RKO (cell line): ENCODE measurements at places on chromosomes 5 and 9.

DNA sequence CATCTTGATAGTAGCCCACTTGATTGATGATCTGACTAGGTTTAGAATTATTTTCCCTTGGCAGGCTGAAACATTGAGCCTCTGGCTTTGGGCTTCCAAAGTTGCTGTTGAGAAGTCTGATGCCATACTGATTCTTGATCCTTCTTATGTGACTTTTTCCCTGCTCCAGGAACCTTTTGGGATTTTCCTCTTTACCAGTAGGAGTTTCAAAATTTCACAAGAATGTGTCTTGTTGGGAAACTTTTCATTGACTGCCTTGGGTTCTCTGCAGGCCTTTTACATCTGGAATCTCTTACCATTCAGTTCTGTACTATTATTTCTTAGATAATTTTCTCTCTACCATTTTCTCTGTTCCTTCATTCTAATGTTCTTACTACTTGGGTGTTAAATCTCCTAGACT, 20.0 kb downstream of the STC2 start:
- DNase-seq = no peak

- DNase-seq = no peak
These were observed 14.8 kb upstream of the ZNF474 start for GRCh38 chr5:122114501-122114900.

DNA sequence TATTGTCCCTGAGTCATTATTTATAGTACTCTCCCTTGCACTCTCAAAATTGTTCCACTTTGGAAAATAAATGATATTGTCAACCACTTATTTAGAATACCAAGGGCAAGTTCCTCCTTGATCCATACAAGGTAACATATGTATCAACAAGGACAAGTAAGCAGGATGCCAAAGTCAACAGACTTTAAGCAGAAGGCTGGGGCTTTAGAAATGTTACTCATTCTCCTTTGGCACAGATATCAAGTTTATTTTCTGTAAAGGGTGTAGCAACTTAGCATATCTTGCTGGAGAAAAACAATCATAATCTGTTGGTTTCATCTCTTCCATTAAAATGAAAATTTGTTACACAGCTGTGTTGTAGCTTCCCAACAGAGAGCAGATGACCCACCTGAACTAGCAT, 248.7 kb upstream of the SLC30A5 start:
- no peak for DNase-seq

DNA sequence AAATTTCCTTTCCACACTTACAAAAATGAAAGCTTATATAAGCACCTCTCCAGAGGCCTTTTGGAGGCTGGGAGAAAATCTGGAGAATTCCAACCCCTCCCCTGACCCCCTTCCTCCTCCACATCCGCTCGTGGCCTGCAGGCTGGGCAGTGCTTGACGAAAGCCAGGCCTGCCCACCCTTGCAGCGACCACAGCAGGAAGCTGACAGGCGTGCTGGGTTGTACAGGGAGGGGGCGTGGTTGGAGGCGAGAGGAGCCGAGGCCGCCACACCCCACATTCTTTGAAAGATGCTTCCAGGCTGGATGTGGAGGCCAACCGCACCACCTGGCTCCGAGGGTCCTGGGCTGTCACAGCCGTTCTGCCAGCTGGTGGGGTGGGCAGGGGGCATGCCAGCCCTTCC, 47.8 kb upstream of the IER5L start:
- no peak for DNase-seq

DNA sequence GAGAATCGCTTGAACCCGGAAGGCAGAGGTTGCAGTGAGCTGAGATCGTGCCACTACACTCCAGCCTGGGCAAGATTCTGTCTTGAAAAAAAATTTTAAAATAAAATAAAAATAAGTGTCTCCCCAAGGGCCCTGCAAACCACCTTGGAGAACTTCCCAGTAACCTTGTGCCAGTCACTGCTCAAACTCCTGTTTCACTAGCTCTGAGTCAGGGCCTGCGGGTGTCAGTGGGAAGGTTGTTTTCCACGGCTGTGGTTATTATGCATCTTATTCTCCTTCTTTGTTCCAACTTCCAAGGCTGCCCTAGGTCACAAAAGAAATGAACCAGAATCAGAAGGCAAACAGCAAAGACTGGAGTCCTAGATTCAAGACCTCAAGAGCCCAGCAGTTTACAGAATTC, 246.7 kb downstream of the ADAMTSL1 start:
- no peak for DNase-seq

DNA sequence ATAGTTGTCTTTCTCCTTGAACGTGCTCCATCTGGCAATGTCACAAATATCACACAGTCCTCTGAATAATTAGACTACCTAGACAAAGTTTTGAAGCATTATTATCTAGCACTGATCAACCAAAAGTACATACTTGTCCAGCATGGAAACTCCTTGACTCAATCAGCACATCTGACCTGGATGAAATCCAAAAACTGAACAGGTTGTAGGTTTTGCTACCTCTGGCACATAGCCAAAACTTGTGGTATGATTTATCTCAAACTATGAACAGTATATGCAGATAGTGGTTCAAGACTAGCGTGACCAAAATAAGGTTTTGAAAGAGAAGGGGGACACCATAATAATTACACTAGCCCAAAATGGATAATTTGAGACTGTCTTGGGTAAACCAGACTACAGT, 158.1 kb downstream of the ARRDC3 start:
- DNase-seq = no peak

- no peak for DNase-seq
These were observed 3.2 kb upstream of the ADAMTSL2 start for GRCh38 chr9:133531293-133531692.
